Kidney (tissue), 22 donors: ENCODE measurements at places on chromosomes 1 and 21. TPM values are rescaled to one million over a fixed set of nuclear protein-coding genes. Genes with fewer than 3 reads are reported as not detected.

DNA sequence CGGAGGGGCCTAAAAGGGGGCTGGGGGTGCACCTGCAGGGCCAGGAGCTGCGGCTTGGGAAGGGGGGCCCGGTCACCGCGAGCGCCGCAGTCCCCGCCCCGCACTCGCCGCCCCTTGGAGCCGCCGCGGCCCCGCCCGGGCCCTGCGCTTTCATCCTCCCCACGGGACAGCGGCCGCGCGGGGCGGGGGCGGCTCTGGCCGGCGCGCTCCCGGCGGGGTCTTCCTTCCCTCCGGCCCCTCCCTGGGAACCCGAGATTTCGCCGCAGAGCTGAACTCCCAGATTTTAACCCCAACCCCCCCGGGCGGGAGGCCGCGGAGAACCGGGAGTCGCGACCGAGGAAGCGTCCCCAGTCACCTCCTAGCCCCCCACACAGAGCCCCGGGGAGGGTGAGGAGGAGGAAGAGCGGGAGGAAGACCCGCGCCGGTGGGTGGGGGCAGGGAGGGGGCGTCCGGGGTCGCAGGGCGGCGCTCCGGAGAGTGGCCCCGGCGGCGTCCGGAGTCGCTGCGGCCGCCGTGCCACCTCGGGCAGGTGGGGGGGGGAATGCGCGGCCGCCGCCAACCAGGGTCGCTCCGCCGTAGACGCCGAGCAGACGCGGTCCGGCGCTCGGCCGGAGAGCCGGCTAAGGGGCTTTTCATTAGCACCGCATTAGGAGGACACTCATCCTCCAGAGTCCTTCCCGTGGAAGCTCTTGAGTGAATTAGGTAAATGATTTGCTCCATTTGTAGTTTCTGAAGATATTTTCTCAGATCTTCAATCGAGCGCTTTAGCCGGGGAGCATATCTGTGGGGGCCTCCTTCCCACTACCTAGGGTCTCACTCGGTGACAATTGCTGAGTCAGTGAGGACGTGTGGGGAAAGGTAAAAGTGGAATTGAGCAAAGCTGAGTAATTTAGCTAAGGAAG lies 31.6 kb upstream of the NFIA start:
- peak; percentile 70 for DNase-seq

DNA sequence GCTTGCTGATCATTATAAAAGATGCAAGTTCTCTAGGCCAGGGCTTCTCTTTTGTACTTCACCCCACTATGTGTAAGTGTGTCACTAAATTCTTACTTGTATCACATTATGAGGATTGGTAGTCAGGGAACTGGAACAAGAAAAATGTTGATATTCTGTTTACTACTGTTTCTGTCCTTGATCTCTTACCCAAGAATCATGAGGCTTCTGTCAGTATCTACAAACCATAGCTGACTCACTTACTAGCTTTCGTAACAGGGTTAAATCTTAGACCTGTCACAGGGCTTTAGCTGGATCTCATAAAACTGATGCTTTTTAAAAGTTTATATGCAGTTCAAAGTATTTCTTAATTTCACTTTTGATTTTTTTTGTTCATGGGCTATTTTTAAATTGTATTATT lies 681.2 kb downstream of the PLPP3 start:
- no peak for DNase-seq

SLC37A1 gene
- total RNA-seq = 21.8 TPM

IL20 gene
- total RNA-seq = not detected

- no peak for DNase-seq
These were observed 17.9 kb upstream of the PTCH2 start for GRCh38 chr1:44860891-44861425.

OPRD1 gene
- not detected for total RNA-seq
